COR-L47 (cell line): ENCODE measurements at places on chromosomes 12 and 14.

- no peak for DNase-seq
Measured at GRCh38 chr14:62667421-62667914, 377.8 kb downstream of the KCNH5 start.

GRCh38 chr12:31714406-31715271 lies 14.2 kb downstream of the AMN1 start:
- no peak for DNase-seq

DNA sequence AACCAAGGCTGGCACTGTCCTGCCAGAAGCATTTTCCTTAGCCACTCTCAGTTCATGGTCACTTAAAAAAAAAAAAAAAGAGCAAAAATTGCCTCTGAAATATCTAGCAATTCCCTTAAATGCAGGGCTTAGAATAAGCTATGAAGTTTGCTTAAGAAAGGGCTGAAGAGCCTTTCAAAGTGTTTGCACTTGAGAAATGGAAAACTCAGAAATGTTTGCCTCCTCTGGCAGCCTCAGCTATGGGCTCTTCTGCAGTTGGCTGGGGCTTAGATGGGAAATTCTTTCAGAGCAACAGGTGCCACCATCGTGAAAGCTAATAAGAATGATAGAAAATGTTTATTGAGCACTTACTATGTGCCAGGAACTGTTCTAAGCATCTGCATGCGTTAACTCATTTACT lies 48.5 kb upstream of the TSPAN11 start:
- DNase-seq, result no peak

DNA sequence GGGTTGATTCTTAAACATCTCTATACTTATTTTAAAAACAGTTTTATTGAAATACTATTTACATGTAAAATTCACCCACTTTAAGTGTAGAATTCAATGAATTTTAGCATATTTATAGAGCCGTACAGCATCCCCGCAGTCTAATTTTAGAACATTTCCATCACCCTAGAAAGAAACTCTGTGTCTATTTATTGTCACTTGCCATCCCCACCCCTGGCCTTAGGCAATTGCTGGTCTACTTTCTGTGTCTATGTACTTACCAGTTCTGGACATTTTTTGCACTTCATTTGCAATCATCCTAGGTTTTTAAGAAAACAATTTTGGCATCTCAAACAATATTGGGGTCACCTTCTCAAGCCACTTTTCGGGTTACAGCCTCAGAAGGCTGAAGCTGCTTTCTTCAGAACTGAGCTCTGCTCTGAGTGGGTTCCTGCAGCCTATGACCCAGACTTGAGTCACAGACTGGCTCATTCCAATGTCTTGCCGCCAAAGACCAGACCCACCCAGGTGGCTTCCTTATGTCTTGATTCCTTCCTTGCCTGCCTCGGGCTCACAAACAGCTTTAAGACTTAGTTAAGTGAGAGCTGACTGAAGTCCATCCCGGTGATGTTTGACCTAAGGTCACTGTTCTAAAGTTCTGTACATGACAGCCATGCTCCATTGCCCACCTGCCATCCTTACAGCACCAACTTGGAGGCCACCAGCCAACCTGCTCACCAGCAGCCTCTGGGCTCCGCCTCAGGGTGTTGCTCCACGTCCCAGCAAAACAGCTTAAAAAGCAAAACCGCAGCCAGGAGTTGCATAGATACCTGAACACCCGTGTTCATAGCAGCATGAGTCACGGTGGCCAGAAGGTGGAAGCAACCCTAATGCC lies 131.5 kb downstream of the CHST11 start:
- DNase-seq, result no peak
